GM20000 (cell line): ENCODE measurements at places on chromosomes 13 and 19.
A peak's percentile ranks its signal among the peaks of the same experiment; 100 is the strongest.

DNA sequence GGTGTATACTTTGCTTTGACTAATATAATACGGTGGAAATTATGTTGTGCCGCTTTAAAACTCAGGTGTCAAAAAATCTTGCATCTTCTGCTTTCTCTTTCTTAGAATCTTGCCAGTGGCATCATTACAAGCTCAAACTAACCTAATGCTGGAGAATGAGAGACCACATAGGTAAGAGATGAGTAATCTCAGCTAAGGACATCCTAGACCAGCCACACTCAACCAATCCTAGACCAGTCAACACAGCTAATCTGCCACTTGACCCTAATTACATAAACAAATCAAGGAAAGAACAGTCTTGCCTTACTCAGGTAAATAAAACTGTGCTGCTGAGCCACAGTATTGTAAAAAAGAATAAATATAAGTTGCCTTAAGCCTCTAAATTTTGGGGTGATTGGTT lies 1323.9 kb upstream of the SPRY2 start:
- no peak for DNase-seq

- DNase-seq, result no peak
These were observed 13.3 kb downstream of the APOC1 start for GRCh38 chr19:44927746-44928145.

DNA sequence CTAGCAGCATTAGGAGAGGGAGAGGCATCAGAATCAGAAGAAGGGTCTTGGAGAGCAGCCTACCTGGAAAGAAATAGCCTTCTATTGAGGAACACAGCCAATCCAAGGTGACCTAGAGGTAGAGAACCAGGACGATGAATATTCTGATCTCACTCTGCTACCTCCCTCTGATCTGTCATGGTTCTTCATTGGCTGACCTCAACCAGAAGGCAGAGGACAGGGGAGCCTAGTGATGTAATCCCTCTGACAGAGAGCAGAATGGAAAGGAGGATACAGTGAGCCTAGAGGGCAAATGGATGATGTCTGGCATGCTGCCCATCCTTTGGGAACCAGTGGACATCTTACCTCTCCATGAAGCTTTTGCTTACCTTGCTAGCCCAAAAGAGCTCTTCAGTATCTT lies 3.6 kb downstream of the ZNF507 start:
- no peak for DNase-seq

GRCh38 chr13:41004875-41005693 lies 14.0 kb downstream of the ELF1 start:
- peak; percentile 25 for DNase-seq

DNA sequence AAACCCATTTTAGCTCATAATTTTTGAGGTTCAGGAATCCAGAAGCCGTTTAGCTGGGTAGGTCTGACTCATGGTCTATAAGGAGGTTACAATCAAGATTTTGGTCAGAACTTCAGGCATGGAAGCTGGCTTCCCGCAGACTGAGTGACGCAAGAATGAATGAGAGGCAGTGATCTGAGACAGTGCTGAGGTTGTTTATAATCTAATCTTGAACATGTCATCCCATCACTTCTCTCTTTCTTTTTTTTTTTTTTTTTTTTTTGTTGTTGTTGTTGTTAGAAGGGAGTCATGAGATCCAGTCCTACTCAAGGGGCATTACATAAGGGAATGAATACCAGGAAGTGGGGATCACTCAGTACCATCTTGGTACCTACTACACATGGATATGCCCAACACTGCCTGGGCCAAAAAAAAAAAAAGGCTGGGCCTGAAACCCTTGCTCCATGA lies 217.4 kb downstream of the DLEU7 start:
- DNase-seq, result no peak

DNA sequence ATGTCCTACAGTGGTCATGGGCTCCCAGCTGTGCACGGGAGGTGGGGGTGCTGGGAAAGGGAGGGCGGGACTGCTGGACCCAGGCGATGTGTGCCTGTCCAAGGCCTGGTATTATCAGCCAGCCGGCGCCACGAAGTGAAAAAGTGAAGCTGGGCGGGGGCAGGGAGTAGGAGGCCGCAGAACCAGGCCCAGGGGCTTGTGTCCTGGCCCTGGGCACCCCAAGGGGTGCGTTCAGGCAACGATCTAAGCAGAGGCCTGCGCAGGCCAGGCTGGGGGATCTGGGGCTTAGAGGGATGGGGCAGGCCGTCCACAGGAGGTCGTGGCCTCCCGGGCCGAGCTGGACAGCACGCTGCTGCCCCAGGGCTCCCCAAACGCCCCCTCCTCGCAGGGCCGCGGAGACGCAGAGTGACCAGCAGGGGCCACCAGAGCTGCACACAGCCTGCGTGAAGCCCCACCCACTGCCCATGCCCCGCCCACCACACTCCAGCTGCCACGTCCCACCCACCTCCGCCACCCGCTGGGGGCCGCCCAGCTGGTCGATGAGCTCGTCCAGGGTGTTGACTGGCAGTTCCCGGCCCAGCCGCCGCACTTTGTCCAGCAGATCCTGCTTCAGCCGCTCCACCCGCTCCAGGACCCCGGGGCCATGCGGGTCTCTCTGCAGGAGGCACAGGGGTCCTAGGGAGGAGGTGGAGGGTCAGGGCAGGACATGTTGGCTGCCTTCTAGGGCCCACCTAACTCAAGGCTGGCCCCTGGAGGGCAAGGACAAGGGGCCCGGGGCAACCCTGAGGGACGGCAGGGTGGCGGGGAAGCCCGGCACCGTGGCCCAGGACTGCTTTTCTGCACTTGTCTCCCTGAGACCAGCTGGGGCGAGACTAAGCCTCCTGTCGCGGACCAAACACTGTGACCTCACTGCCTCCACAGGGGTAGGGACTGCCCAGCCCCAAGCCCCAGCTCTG lies 9.5 kb downstream of the GPX4 start:
- peak; percentile 99 for DNase-seq

DNA sequence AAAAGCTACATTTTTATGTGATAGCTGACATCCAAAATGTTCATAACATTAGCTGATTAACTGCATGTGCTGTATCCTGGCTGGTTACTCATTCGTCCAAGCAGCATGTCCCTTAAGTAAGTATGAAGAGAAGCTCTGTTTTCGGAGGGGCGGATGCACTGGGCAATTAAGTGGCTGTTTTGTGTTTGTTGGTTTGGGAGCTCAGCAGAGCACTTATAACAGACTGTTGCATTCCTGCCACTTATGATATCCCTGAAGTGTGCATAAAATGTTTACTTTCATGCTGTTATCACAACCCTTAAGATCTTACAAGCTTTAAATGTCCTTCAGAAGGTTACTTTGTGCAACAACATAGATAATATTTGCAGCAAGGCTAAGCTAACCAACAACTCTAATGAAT lies 264.1 kb downstream of the NALCN start:
- no peak for DNase-seq

DNA sequence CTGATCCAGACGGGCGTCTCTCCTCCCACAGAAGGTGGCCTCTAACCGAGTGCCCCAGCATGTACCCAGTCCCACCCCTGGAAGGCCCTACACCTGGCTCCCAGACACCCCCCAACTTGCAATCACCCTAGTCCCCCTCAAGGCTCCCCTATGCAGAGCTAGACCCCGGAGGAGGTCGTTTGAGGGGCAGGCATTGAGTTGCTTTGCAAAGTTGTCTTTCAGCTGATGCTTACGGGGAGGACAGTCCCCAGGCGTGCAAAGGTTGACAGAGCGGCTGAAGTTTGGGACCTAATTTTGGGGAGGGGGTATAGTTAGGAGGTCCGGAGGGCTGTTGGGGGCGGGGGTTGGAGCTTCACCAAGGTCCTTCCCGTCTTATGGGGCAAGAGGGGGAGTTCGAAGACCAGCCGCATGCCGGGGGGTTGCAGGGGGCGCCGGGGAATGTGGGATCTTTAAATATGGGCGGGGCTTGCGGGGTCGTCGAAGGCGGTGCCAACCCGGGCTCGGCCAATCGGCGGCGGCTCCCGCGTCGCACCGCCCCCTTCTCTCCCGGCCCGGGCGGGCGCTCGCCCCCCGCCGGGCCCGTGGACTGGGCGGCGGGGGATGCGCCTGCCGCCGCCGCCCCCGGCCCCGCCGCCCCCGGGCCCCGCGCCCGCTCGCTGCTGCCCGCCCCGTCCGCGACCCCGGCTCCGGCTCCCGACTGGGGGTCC lies at the start of gene KCNN1:
TSS of gene KCNN1 (plus strand) at position 558 of the 707 bp plus-strand sequence. CDS start 6,782 bp downstream, outside the sequence.
- peak; percentile 76 for DNase-seq

- no peak for DNase-seq
These were observed 26.9 kb downstream of the CDK8 start for GRCh38 chr13:26280822-26281221.

DNA sequence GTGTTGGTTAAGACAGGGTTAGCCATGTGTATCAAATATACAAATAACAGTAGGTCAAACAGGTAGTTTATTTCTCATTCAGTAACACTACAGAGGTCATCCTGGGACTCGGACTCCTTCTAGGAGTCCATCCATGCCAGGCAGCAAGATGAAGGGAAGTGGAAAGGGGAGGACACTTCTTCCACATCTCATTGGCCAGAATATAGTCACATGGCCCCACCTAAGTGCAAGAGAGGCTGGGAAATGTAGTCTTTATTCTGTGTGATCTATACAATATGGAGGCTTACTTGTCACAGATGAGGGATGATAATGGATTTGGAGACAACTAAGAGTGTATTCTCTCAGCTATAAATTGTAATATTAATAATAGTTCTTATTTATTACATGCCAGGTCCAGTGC lies 31.1 kb downstream of the RDH8 start:
- DNase-seq, result no peak

- DNase-seq, result no peak
These were observed 18.4 kb upstream of the URI1 start for GRCh38 chr19:29923653-29924052.

DNA sequence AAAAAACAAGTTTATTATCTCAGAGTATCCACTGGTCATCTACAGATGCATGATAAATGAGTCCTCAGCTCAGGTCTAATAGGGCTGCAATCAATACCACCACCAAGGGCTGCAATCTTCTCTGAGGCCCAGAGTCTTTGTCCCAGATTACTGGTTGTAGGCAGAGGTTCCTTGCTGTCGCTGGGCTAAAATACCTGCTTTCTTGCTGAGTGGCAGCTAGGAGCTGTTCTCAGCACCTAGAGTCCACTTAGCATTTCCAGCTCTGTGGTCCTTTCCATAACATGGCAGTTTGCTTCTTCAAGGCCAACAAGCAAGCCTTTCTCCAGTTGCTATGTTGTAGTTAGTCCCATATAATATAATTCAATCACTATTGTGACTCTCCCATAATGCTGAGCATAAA lies 351.3 kb downstream of the SLITRK1 start:
- DNase-seq, result no peak

GRCh38 chr13:45441633-45442032 lies 23.1 kb upstream of the COG3 start:
- peak; percentile 30 for DNase-seq

DNA sequence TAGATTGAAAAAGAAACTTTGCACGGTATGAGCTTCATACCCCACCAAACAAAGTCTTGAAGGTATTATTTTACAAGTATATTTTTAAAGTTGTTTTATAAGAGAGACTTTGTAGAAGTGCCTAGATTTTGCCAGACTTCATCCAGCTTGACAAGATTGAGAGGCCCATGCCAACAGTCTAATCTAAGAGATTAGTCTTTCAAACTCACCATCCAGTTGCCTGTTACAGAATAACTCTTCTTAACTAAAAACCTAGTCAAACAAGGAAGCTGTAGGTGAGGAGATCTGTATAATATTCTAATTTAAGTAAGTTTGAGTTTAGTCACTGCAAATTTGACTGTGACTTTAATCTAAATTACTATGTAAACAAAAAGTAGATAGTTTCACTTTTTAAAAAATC lies 41.9 kb upstream of the RAP2A start:
- no peak for DNase-seq

- no peak for DNase-seq
These were observed 187.9 kb downstream of the TBC1D4 start for GRCh38 chr13:75294110-75294509.

- DNase-seq, result peak; percentile 96
These were observed 14.0 kb upstream of the ATP8B3 start for GRCh38 chr19:1825909-1826556.

GRCh38 chr13:30373727-30374126 lies 48.6 kb upstream of the UBE2L5 start:
- DNase-seq, result peak; percentile 44

DNA sequence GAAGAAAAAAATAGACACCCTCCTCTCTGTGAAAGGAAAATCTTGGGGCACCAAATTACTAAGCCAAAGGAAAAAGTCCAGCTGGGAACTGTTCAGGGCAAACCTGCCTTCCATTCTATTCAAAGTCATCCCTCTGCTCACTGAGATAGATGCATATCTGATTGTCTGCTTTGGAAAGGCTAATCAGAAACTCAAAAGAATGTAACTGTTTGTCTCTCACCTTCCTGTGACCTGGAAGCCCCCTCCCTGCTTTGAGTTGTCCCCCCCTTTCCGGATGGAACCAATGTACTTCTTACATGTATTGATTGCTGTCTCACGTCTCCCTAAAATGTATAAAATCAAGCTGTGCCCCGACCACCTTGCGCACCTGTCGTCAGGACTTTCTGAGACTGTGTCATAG lies 216.0 kb upstream of the SOX1 start:
- DNase-seq, result no peak

DNA sequence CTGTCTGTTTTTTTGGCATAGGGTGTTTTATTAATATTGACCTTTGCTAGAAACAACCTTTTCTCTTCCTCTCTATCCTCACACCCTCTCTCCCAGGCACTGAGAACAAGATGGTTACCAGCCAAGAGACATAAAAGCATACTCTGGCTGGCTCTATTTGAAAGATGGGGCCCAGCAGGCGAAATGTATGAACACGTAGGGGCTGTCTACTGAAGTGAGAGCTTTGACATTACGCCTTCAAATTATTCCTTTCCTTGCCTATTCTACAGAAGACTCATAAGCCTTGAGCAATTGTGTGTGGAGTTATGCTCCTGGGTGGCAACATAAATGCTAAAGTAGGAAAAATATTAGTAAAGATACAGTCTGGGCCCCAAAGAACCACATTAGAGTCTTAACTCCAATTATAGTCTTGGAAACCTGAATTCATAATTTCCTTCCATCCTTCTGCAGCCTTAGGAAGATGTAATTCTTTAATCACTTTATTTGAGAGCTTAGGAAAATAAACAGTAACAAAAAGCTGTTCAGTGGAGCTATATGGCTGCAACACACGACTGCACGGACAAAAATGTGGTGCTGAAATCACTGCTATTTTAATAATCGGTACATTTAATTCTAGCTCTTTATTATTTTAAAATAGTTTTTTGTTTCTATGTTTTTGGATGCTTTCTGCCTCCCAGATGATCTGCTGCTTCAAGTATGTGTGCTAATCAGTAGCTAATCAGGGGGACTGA lies 122.3 kb upstream of the RNF113B start:
- DNase-seq, result no peak

GRCh38 chr13:60627071-60627686 lies 230.2 kb downstream of the TDRD3 start:
- DNase-seq, result peak; percentile 22

GRCh38 chr13:31105856-31106255 lies 55.8 kb downstream of the HSPH1 start:
- no peak for DNase-seq
